Fibroblast of the conjunctiva (primary cell): ENCODE measurements at places on chromosomes 12 and 14.

GRCh38 chr12:129961091-129961490, 57.3 kb upstream of the TMEM132D start:
- no peak for DNase-seq

- DNase-seq: no peak
These were observed 230.7 kb upstream of the PDZRN4 start for GRCh38 chr12:40957417-40957816.

DNA sequence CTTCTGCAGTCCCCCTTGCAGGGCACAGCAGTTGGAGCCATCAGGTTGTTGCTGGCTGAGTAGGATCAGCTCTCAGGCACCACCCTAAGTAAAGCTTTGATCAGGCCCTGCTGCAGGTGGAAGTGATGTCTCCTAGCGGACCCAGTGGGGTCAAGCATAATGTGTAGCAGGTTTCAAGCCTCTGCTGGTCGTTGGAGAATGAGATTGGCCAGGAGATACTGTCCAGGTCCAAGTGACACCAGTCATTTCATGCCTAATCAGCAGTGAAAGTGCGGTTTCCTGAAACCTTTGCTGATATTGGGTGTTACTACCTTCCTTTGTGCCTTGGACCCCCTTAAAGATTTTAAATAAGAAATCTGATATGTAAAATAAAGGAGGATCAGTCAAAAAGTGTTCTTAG, 72.6 kb downstream of the SUSD6 start:
- no peak for DNase-seq

DNA sequence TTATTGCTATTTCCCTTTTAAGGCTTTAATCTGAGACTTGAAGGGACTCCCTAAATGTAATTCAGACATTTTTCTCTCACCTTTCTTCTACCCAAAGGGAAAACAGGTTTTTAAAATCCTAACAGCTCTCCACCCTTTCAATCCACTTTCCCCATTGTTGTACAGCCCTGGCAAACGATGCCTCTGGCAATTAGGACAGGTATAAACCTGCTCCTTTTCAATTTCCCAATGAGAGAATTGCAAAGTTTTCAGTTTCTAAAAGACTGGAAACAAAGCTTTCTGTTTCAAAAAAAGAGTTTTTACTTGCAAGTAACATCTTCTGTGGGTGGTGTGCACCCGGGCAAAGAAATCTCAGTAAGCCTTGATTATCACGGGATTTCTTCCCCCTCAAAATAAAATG, 131.2 kb downstream of the HMGA2 start:
- DNase-seq: no peak
